ENCODE measurements at places on chromosomes 3 and 15.

DNA sequence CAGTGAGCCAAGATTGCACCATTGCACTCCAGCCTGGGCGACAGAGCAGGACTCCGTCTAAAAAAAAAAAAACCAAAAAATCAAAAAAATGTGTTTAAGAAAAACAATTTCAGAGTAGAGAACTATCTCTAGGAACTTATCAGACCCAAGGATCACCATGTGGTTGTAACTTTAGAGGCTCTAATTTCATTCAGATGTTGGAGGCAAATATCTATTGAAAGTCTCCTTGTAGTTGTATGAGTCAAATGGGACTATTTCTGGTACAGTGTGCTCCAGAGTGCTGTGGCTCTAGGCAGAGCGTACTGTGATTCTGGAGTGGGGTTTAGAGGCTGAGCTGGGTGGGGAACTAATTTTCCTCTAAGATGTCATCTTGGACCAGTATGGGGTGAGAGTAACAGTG lies 398.7 kb downstream of the SHQ1 start:
- DNase-seq = peak; percentile 6

- peak; percentile 72 for DNase-seq
These were observed 1.4 kb upstream of the BCL6 start for GRCh38 chr3:187746442-187747281.

DNA sequence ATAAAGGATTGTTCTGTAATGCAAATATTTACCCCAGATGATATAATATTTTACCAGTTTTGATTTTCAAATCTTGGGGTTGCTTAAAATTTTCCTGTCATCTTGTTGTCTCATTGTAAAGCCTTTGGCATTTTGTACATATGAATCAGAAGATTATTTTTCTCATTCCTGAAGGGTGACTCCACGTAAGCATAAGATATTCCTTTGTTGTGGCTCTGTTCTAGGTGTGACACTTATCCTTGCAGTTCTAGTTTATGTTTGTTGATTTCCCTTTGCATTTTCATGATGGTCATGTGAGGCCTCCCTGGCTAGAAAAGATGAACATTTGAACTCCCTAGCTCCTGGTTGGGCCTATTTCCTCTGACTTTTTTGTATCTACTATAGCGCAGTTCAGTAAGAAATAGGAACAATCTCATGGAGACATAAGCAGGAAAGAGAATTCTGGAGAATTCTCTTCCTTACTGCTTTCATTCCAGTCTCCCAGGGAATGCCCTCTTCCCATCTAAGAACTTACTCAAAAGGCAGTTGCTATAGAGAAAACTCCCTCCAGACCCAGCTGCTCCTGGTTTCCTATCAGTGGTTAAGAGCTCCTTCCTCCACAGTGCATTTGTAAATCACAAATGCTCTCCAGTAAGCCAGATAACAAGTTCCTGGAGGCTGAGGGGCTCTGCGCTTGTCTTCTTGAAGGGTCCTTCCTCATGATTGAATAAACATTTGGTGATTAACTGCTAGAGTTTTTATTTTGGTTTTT lies 124.7 kb downstream of the WNT5A start:
- DNase-seq = no peak

- DNase-seq = peak; percentile 58
These were observed 34.5 kb downstream of the P3H2 start for GRCh38 chr3:190086191-190086590.

GRCh38 chr3:38984110-38984509 lies 67.6 kb downstream of the SCN11A start:
- DNase-seq = no peak

GRCh38 chr3:132669256-132669777 lies 9.2 kb downstream of the UBA5 start:
- no peak for DNase-seq

DNA sequence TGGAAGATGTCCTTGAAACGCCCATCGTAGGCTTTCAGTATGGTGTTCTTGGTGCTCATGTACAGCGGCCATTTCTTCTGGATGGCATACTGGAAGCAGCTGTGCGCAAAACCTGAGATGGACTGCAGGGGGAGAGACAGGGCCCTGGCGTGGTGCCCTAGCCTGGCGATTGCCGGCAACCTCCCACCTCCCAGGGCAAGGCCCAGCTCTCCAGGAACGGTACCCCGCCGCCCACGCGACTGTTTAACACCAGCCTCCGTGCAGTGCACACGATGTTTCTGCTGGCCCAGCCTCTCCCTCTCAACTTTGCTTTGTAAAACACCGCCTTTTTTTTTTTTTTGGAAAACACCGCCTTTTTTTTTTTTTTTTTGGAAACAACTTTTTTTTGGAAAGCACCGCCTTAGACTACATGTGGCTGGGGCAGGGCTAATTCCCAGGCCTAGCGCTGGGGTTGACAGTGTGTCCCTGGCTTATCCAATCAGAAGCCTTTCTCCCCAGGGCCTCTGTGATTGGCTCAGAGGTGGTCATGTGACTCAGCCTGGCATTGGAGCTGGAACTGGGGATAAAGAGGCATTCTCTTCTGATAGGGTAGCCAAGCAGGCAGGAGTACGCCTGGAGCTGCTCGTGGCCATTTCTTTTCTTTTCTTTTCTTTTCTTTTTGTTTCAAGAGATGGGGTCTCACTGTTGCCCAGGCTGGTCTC lies 14.7 kb downstream of the IDH2 start:
- no peak for DNase-seq

DNA sequence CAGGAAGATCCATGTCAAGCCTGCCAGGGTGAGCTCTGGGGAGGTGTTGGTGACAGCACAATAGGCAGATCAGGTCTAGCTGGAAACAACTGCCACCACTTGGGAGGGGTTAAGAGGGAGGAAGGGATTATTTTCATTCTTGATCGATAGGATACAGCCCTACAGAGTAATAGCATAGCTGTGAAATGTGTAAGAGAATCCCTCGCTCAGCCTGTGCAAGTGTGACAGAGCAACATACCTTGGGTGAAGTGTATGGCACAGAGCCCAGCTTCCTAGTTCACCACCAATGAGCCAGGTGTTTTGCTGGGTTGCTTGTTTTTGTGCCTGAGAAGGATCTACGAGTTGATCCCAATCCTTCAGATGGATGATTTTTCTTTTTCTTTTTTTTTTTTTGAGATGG lies 9.2 kb upstream of the DCUN1D1 start:
- DNase-seq = no peak

DNA sequence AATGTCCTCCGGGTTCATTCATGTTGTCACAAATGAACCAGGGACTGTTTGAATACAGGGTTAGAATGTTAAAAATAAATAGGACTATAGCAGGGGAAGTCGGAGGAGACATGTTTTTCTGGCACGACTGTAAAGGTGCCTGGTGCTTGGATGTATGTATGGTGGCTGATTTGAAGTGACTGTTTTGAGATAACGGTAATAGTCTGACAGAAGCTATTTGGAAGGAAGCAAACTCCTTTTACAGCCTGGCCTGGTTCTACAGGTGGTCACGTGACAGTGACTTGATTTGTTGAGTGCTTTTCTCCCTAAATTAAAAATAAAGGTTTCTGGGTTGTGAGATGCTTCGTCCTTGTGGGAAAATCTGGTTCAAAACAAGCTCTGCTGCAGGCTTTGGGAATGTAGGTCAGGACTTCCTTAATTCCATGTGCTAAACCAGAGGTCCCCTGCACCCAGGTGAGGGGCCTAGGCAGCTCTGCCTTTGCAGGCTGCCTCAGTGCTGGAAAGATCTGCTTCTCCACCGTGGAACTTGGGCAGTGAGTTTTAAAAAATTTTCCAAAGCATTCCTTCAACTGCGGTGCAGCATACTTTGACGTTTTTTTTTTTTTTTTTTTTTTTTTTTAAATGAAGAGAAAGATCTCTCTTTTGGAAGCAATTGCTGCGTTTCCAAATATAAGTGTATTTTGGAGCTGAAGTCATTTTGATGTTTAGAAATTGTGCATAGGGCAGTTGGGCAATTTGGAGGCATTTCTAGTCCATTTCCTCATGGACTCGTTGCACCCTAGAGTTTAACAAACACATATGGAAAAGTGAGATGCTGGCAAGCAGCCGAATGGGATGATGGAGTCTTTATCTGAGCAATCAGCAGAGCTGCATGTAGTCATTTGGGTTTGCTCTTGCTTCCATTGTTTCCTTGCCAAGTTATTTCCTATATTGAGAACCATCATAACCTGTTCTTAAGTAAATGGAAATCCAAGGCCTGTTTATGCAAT lies 30.9 kb downstream of the ITPR1 start:
- no peak for DNase-seq

- peak; percentile 70 for DNase-seq
These were observed 56.3 kb upstream of the EPHB3 start for GRCh38 chr3:184505076-184505878.

- no peak for DNase-seq
These were observed 23.3 kb upstream of the IREB2 start for GRCh38 chr15:78414621-78415250.

- no peak for DNase-seq
These were observed 23.8 kb downstream of the TICRR start for GRCh38 chr15:89599021-89599420.

GRCh38 chr15:100593431-100593830 lies 8.6 kb downstream of the LINS1 start:
- DNase-seq = no peak

GRCh38 chr15:90388462-90389380 lies 679 bp downstream of the IQGAP1 start:
- DNase-seq = peak; percentile 70

DNA sequence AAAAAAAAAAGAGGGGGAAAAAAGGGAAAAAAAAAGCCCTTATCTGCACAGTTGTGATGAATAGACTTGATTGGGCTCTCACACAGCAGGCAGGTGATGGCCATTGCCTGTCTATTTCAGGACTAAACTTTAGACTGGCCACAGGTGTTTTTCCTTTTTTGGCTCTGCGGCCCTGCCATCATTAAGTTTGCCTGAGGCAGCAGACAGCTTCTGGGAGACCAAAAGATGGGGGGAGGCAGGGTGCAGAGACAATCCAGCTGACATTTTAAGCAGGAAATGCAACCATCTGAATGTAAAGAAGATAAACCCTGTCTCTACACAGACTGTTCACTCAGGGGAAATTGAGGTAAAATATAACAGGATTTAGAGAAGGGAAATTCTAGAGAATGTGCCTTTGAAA lies 295.0 kb upstream of the KCNH8 start:
- no peak for DNase-seq

GRCh38 chr15:32641517-32642059 lies at the start of gene SCG5:
Gene SCG5, plus strand, starts transcription at chr15:32641710. Its CDS starts 1,883 bp downstream, at chr15:32643593.
- peak; percentile 86 for DNase-seq

GRCh38 chr15:48103647-48104046 lies 17.1 kb upstream of the SLC24A5 start:
- DNase-seq = no peak

DNA sequence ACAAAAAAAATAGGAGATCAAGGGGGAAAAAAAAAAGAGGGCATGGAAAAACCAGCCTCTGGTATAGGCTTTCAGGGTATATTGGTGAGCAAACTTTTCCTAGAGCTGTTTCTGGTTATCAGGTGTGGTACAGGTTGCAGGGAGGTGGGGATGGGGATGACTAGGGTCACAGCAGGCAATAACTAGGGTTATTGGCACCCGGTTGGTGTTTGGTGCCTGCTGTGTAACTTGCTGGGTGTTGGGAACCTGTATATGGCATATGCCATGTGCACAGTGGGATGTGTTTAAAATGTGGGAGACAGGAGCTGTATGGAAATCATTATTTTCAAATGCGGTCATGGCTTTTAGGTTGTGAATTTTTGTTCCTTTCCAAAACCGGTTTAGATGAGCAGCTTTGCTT lies 119.2 kb downstream of the PTPRG start:
- no peak for DNase-seq

GRCh38 chr3:49165771-49166751 lies at the start of gene CCDC71:
Gene CCDC71, minus strand, starts transcription at chr3:49166331. Its CDS starts 2,123 bp downstream, at chr3:49164208.
- peak; percentile 89 for DNase-seq

GRCh38 chr15:33360886-33361285 lies 50.1 kb downstream of the RYR3 start:
- DNase-seq = peak; percentile 45

DNA sequence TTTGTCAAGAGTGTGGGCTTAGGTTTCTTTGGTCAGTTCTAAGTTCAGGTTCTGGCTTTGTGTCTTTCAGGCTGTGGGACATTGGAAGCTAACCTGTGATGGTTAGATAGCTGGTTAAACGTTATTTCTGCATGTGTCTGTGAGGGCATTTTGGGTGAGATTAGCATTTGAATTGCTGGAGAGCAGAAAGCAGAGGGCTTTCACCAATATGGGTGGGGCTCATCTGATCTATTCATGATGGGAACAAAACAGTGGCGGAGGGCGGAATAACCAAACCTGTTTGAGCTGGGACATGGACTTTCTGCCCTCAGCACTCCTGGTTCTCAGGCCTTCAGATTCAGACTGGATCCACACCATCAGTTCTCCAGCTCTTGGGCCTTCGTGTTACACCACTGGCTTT lies 195.4 kb downstream of the KLF13 start:
- DNase-seq = no peak

- no peak for DNase-seq
These were observed 14.5 kb upstream of the CAPN3 start for GRCh38 chr15:42344763-42345162.

GRCh38 chr3:157113832-157114505 lies 46.0 kb downstream of the CCNL1 start:
- DNase-seq = no peak

- peak; percentile 49 for DNase-seq
These were observed 962.3 kb upstream of the NR2F2 start for GRCh38 chr15:95368191-95368590.

GRCh38 chr3:23981955-23982354 lies 36.9 kb downstream of the NR1D2 start:
- DNase-seq = no peak

DNA sequence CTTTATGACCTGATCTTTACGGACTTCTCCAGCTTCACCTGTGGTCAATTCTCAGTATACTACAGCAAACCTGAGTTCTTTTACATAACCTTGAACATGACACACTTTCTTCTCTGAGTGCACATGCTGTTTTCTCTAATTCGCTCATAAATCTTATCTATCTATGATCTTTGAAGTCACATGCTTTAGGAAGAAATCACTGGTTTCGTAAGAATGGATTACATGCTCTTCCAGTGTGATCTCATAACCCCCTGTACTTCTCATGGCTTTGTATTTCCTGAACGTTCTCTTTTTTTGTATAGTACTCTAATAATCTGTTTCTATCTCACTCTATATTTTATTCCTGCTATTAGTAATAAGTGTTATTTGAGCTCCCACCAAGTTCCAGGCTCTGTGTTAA lies 1165.2 kb downstream of the TBL1XR1 start:
- no peak for DNase-seq

DNA sequence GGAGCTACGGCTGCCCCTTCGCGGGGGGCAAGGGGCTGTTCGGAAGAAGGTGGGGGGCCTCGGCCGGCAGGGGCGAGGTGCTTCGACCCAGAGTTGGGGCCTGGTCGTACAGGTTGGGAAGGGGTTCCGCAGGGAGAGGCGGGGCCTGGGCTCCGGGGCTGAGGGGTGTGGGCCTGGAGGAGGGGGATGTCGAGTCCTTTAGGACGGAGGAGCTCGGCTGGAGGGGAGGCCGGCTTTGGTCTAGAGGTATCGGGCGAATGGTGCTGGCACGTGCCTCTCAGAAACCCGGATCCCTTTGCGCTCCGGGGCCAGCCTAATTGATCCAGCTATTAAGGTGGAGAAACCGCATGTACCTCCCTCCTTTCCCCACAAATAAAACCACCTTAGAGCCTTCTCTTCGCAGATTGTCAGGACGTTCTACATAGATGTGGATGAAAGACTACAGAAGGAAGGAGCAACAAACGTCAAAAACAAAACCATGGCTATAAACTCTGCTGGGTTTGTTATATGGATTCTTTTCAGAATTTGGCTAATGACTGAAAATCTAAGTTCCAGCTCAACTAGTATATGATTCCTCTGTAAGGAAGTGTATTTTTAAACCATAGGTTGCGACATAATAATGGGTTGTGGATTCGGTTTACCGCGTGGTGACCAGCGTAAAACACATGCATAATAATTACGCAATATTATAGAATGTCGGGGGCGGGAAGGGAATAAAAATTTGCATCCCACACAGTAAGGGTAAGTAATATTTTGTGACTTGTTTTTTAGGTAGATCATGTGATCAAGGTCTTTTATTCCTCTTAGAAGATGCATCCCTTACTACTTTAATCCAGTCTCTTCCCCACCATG lies 644 bp upstream of the NGLY1 start:
- DNase-seq = peak; percentile 90
